ENCODE measurements at places on chromosomes 7 and 10. TPM values are rescaled to one million over a fixed set of nuclear protein-coding genes. Genes with fewer than 3 reads are reported as not detected.

Gene TMEM184A
- total RNA-seq, result not detected

- DNase-seq, result no peak
Observed at GRCh38 chr7:40733114-40733513, 598.3 kb downstream of the SUGCT start.

Gene SLIT1
- total RNA-seq, result 0.64 TPM

- no peak for DNase-seq
Observed at GRCh38 chr10:112203328-112204076, 19.9 kb upstream of the GPAM start.
